ENCODE measurements at places on chromosomes 3 and 15. TPM values are rescaled to one million over a fixed set of nuclear protein-coding genes. Genes with fewer than 3 reads are reported as not detected.

DNA sequence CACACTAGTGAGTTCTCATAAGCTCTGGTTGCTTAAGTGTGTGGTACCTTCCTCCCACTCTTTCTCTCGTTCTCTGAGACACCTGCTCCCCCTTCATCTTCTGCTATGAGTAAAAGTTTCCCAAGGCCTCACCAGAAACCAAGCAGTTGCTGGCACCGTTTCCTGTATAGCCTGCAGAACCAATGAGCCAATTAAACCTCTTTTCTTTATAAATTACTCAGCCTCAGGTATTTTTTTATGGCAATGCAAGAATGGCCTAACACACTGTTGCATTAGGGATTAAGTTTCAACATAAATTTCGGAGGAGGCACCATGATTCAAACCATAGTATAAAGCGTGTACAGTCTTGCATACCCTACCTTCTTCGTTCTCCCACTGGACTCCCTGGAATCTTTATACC lies 252.3 kb upstream of the CHRM5 start:
- no peak for DNase-seq

GRCh38 chr15:51600114-51600513 lies 22.5 kb downstream of the DMXL2 start:
- no peak for DNase-seq

- no peak for DNase-seq
These were observed 149.4 kb downstream of the CFAP20DC start for GRCh38 chr3:58900386-58900785.

DNA sequence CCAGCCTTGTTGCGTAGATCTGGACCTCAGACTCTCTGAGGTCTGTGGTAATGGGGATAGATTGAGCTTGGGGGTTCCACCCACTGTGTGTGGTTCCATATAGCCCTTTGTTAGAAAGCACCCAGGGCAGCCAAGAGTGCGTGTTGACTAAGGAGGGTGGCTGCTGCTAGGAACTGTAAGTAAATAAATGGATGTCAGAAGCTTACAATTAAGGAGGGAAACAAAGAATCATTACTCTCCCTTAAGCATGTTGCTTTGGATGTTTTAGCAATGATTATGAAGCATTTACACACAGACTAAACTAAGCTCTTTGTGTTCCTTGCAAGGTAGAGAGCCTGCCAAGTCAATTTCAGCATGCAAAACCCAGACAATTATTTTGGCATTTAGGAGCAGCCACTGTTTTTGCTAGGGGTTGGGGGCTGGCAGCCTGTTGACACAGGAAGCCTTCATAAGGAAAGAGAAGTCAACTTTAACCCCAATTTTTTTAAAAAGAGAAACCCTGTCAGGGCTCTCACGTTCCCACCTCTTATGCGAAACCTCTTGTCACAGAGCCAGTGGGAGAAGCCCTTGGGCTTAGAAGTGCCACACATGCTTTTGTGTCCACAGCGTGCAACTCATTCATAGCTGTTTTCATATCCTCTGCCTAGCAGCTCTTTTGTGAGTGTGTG lies 127.8 kb downstream of the CMSS1 start:
- DNase-seq: no peak

- DNase-seq: no peak
These were observed 51.2 kb downstream of the KAT2B start for GRCh38 chr3:20091331-20092047.

- DNase-seq: no peak
These were observed 29.5 kb downstream of the GYG1 start for GRCh38 chr3:149020839-149021252.

DNA sequence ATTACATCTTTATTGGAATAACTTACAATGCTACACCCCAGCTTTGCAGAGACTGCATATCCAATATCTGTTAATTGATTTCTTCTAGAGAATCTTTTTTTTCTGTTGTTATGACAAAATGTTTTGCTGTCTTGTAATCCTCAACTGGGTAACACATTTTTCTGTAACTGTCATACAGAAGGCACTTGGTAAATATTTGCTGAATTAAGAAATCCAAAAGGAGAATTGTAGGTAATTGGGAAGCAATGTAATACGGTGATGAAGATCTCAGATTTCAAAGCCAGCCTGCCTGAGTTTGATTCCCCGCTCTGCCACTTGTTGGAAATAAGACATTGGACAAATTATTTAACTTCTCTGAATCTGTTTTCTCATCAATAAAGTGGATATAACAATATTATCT lies 169.1 kb downstream of the WDR72 start:
- DNase-seq: no peak

- DNase-seq: no peak
These were observed 761.4 kb downstream of the NAALADL2 start for GRCh38 chr3:175620532-175620931.

The CYP11A1 gene
- 19.9 TPM for total RNA-seq

The ACKR2 gene
- 0.96 TPM for total RNA-seq

The ATP13A5 gene
- 0.36 TPM for total RNA-seq

The AHSG gene
- not detected for total RNA-seq

The SMAD6 gene
- 13.7 TPM for total RNA-seq
